ENCODE measurements at places on chromosomes 4 and X. TPM values are rescaled to one million over a fixed set of nuclear protein-coding genes. Genes with fewer than 3 reads are reported as not detected.

The HTR2C gene
- total RNA-seq, result not detected

The STPG2 gene
- 0.19 TPM for total RNA-seq

The SRPX gene
- total RNA-seq, result 57.3 TPM

The PRKG2 gene
- total RNA-seq, result 0.48 TPM

The CT47C1 gene
- total RNA-seq, result not detected

The TBX22 gene
- total RNA-seq, result not detected

GRCh38 chr4:182242787-182243186 is 415 bp upstream of the TENM3 start:
- DNase-seq, result no peak

DNA sequence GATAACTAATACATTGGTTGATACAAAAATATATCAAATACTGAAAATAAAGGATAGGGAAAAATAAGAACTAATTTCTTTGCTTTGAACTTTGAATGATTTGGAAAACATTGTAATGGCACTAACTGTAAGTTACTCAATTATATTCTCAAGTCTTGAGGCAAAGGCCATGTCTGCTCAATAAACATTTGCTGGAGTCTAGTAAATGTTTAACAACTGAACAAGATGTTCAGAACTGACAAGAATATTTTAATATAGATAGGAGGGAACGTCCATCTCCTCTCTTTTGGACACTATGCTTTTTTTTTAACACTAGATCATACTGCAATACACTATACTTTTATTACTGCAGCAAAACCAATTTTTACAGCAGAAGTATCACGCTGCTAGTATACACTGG is 76.2 kb downstream of the PRSS12 start:
- no peak for DNase-seq

DNA sequence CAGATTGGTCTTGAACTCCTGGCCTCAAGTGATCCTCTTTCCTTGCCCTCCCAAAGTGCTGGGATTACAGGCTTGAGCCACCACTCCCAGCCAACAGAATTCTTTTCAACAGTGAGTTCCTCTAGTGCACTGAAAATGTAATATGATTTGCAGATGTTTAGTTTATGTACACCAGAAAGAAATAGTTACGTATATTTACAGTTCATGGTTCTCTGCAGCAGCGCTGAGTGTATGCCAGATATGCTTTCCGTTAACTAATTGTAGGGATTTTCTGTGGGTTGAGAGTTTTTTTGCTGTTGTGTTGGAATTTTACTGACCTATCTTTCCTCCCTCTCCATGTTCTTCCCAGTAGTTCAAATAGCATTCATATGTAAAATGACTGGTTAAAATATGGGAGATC is 44.0 kb downstream of the GAB1 start:
- DNase-seq, result no peak

GRCh38 chr4:176721459-176721858 is 71.3 kb downstream of the VEGFC start:
- no peak for DNase-seq

GRCh38 chr4:27058819-27059406 is 198.3 kb downstream of the STIM2 start:
- DNase-seq, result no peak

- DNase-seq, result peak; percentile 100
Measured at GRCh38 chr4:183504064-183504929, 561 bp upstream of the ING2 start.

- DNase-seq, result no peak
Measured at GRCh38 chr4:102734116-102734515, 26.7 kb downstream of the MANBA start.

All from cardiac septum (tissue), 1 donor.